ENCODE measurements at places on chromosomes 2 and 18.

- DNase-seq: no peak
Observed at GRCh38 chr18:46755315-46756024, 1.4 kb downstream of the ST8SIA5 start.

GRCh38 chr18:22701326-22701725, 231.8 kb upstream of the RBBP8 start:
- DNase-seq: no peak

DNA sequence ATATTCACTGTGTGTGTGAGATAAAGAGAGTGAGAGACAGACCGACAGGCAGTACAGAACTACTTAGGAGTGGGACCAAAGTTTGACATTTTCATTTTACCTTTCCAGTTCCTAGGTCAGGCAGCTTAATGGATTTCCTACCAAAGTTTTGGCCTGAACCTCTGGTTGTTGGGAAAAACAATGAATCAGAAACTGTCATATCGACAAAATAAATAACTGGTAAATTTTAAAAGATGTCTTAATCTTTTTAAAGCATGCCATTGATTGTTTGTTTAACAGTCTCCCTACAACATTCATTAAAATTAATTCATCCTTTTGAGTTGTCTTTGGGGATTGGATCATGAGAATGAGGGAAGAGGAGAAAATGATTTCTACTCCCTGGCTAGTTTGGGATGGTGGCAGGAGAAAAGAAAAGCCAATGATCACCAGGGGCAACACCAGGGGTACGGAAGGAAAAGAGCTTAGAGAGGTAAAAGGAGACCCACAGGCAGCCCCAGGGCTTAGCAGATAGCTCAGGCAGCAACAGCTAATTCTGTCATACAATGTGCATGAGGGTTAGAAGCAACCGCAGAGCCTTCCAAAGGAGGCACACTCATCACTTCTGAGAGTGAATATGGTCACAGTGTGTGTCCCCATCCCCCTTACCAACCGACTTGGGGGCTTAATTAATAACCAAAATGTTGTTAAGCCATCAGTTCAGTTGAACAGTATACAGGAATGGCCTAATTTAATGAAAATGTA, 98.5 kb downstream of the CCDC141 start:
- no peak for DNase-seq

GRCh38 chr2:216911886-216912285, 52.0 kb upstream of the TNP1 start:
- no peak for DNase-seq

- DNase-seq: no peak
Observed at GRCh38 chr2:139160836-139161235, 380.6 kb upstream of the NXPH2 start.

GRCh38 chr18:29184654-29185053, 1007.7 kb upstream of the CDH2 start:
- no peak for DNase-seq

GRCh38 chr2:62654876-62655359, 50.6 kb upstream of the EHBP1 start:
- DNase-seq: no peak

- DNase-seq: no peak
Observed at GRCh38 chr18:76592981-76593381, 97.9 kb upstream of the ZNF516 start.

GRCh38 chr2:58900246-58901027, 659.3 kb upstream of the FANCL start:
- no peak for DNase-seq

GRCh38 chr18:32386471-32386870, 84.2 kb downstream of the GAREM1 start:
- DNase-seq: no peak
